ENCODE measurements at places on chromosomes 12 and 14.

DNA sequence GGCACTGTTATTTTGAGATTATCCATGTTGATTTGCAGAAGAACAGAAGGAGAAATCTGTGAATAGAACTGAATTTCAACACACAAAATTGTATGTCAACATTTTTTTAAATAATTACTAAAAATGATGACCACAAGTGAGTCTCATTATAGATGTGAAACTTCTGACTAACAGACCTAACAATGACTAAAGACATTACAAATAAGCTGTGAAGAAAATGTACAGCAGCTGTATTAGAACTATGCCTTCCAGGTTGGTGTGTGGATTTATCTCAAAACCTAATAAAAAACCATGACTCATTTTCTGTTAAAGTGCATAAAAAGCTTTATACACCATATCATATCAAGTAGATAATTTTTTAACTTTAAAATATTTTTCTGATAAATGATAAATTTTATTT lies 22.5 kb upstream of the FOXG1 start:
- DNase-seq = no peak

DNA sequence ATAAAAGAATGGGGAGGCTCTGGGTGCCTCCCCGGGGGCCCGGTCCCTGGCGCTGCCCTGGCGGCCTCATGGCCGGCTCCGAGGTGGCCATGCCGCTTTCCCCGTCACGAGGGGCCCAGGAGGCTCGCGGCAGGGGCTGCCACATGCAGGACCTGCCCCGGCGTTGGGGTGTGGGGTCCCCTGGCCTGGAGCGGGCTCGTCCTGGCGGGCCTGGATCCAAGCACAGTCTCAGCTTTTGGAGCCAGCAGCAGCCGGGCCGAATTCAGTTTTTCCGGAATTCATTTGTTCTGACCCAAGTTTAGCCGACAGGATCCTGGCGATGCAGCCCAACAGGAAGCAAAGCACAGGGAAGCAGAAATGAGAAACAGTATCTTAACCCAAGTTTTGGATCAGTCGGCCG lies 26.4 kb upstream of the AEBP2 start:
- no peak for DNase-seq

DNA sequence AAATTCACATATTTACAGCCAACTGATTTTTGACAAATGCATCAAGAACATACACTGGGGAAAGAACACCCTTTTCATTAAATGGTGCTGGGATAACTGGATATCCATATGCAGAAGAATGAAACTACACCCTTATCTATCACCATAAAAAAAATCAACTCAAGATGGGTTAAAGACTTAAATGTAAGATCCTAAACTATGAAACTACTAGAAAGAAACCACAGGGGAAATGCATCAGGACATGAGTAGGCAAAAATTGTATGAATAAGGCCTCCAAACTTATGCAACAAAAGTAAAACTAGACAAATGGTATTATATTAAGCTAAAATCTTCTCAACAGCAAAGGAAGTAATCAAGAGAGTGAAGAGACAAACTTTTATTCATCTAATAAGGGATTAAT lies 242.6 kb downstream of the CPNE8 start:
- no peak for DNase-seq

- DNase-seq = no peak
Observed at GRCh38 chr12:108570743-108571608, 8.6 kb downstream of the ISCU start.

- no peak for DNase-seq
Observed at GRCh38 chr14:30799933-30800332, 74.4 kb upstream of the COCH start.

DNA sequence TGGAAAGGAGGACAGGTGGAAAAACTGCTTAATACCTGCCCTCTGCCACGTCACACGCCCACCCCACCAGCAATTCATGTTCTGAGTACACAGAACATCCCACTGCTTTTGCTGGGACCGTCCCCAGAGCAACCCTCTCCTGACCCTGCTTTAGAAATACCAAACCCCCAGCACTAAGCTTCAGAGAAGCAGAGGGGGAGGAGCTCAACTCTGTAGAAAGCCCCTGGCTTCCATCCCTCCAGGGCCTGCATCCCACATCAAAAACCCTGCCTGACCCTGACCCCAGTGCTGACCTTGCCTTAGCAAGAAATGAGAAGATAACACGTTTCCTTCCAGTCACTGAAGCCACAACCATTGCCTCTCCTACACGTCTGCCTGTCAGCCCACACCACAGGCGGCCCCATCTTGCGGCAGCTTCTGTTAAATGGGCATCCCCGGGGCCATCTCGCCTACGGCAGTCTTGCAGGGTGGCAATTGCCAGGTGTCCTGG lies 19.7 kb downstream of the VDR start:
- DNase-seq = peak; percentile 45

GRCh38 chr14:92549105-92549858 lies 35.7 kb downstream of the RIN3 start:
- DNase-seq = no peak

DNA sequence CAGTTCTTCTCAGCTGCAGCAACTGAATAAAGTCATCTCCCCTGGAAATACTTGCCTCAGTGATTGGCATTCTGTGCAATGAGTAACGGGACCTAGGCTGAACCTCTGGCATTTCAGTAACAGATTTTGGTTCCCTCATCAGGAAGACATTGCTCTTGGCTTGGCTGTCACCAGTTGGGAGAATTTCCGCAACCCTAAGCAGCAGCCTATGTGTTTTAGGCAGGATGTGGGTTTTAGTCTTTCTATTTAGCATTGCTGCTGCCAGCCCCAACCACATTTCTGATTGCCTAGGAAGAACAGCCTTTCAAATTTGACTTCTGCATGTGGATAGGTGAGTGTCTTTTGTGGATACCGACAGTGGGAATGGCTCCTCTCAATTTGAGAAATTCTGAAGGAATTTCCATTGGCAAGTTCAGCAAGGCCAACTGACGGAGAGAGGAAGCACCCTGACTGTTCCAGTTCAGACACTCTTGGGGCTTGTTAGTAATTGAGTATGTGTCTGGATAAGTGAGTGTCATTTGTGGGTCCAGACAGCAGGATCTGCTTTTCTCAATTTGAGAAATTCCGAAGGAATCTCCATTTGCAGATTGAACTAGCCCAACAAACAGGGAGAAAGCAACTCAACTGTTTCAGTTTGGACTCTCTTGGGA lies 19.0 kb upstream of the CLEC2A start:
- DNase-seq = no peak

DNA sequence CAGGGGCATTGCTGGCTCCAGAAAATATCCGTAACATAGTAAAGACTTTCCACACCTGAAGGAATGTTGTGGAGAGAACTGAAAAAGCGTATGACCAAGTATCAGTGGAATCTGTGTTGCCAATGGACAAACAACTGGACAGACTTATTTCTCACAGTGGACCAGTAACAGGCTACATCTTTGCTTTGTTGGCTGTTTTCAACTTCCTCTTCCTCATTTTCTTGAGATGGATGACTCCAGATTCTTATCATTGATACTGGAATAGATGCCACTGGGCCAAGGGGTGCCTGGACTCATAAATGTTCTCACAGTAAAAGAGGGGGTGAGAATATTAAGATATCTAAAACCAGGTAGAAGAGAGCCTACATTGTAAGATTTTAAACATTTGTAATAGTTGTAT lies 6.4 kb downstream of the GAS2L3 start:
- DNase-seq = no peak

DNA sequence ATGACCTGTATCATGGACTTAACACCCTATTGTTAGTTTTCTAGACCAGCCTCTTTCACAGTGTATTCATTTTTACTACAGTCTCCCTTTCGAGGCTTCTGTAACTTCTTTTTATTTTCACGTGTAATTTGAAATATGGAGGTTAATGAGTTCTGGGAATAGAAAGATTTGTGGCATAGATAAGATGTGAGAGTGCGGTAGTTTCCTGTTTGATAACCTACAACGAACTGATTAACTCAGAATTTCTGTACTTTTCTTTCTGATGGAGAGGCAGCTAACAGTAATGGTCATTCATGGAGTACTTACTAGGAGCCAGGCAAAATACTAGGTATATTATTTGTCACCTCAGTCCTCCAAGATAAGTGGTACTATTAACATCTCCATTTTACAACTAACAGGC lies 21.2 kb downstream of the POLR3B start:
- no peak for DNase-seq

DNA sequence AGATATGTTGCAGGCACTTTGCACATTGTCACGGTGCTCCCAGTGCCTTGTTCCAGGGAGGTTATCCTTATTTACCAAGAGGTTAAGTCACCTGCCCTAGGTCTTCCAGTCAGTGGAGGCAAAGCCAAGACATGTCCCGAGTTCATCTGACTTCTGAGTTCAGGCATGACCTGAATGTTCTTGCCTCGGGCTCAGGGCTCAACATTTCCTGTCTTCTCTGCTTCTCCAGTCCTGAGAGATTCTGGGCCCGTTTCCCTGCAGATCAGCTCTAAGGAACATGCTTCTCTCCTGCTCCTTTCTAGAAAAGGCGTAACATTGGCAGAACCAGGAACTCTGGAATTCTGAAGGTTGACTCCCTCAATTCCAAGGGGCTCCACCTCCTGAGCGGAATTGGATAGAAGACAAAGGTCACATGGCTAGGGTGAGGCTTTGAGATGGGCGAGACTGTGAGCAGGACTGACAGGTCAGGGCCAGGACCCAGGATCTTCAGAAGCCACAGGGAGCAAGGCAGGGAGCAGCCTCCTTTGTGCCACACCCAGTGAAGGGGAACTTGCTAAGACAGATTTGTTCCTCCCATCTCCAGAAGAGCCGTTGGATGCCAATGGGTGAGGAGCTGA lies 19.9 kb downstream of the BDKRB2 start:
- DNase-seq = no peak

DNA sequence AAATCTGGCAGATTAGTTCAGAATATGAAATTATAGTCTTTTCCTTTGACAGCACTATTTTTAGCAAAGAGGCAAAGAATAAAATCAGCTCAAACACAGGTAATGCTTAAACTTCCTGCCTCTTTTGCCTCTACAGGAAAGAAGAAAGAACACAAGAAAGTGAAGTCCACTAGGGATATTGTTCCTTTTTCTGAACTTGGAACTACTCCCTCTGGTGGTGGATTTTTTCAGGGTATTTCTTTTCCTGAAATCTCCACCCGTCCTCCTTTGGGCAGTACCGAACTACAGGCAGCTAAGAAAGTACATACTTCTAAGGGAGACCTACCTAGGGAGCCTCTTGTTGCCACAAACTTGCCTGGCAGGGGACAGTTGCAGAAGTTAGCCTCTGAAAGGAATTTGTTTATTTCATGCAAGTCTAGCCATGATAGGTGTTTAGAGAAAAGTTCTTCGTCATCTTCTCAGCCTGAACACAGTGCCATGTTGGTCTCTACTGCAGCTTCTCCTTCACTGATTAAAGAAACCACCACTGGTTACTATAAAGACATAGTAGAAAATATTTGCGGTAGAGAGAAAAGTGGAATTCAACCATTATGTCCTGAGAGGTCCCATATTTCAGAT lies 17.4 kb downstream of the TMPO start:
- DNase-seq = no peak

Data from activated T-helper 1 cell treated with anti-CD3 and anti-CD28 coated beads, Interleukin-2, amount 50 U/mL, for 16 hours (primary cell).